ENCODE measurements at places on chromosomes 3 and 15. TPM values are rescaled to one million over a fixed set of nuclear protein-coding genes. Genes with fewer than 3 reads are reported as not detected.

KIF7 gene
- 13.3 TPM for total RNA-seq

GOLGA6D gene
- not detected for total RNA-seq

DNA sequence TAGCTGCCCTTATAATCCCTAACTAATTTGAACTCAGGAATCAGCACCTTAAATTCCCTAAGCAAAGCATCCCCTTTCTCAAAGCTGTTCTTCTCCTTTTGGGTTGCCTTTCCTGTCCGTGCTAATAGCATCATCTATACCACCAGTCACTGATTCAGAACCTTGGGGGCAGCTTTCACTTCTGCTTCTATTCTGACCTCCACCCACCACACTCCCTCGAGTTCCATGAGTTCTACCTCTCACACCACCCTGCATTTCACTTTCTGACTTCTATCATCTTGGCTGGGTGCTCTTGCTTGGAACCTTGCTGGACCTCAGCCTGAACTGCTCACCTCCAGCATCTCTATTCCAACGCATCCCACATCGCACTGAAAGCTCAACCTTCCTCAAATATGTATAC, 55.4 kb upstream of the KCNMB2 start:
- no peak for DNase-seq

GRCh38 chr3:48715174-48715800, 1.7 kb downstream of the IP6K2 start:
- no peak for DNase-seq

DNA sequence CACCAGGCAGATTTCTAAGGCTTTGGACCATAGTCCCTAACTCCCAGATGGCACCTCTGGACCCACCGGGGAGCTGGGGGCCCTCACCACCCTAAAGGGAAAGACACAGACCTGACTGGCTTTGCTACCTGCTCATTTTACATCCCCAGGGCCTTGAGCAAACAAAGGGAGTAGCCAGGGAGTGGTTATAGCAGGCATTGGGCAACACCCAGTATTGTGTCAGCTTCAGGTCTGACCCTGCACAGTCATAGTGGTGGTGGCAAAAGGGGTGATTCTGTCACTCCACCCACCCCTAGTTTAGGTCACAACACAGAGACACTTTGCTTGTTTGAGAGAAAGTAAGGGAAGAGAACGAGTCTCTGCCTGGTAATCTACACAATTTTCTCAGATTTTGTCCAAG, 352.5 kb downstream of the DIPK2A start:
- DNase-seq, result peak; percentile 74

GRCh38 chr3:143442814-143443447, 323.4 kb downstream of the CHST2 start:
- no peak for DNase-seq
